Chondrocyte (in vitro differentiated cells): ENCODE measurements at places on chromosomes 1 and 21. TPM values are rescaled to one million over a fixed set of nuclear protein-coding genes. Genes with fewer than 3 reads are reported as not detected.

DNA sequence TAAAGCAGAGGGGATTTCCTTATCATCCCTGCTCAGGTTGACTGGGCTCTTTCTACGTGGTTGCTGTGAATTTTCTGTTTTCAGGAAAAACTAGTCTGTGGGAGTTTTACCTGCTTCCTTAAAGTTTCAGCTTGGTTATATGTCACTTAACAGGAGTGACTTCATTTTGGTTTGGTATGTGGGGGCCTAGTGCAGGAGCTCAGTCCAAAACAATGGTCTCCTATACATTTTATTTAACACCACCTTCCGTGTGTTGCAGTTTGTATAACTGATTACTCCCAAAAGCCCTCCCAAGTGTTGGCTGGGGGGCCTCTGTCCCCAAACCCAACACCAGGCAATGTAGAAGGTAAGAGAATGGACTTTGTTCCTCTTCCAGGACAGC is 5.3 kb downstream of the IL23R start:
- DNase-seq: no peak

DNA sequence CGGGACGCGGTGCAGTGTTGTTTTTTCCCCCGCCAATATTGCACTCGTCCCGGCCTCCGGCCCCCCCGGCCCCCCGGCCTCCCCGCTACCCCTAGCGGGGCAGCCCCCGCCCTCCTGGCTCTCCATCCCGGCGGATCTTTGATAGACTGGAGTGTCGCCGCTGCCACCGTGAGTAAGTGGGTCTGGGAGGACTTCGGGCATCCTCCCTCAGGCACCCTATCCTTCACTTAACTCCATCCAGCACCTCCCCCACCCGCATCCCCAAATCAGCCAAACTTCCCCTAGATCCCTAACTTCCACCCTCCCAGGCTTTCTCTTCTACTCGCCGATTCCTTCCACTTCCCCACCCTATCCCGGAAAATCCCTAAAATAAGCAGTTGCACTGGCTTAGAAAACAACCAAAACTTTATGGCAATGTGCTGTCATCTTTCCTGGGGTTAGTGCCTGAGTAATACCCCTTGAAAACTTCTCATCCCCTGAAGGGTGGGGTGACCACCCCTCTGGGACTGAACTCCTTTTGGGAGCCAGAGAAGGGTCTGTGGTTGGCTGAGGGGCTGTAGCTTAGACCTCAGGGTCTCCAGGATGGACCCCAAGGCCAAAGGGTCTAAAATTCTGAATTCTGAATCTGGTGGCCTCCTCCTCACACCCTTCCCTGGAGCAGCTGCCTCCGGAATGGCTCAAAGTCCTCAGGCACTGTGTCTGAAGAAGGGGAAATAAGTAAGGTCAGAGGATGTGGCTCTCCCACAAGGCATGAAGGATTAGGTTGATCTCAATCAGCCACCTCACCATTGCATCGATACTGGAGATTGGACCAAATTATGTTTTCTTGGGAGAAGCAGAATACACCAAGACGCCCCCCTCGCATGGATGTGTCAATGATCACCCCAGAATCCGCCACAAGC is 12.2 kb downstream of the THBS3 start:
- DNase-seq: peak; percentile 67

GRCh38 chr1:88289401-88290102 is 394.5 kb upstream of the PKN2 start:
- no peak for DNase-seq

DNA sequence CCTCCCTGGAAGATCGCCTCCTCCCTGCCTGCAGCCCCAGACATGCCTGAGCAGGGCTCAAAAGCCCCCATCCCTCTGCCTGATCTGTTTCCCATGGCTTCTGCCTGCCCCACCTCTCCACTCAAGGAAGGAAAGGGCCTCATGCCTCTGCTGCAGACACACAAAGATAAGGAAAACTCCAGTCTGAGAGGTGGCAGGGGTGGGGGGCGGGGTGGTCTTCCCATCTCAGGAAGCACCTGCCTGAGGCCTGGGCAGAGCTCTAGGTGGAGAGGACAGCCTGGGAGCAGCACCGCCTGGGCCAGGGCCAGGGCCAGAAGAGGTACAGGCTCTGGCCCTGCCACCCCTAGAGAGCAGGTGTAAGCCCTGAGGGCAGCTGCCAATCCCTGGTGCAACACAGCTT is 4.1 kb upstream of the GJB3 start:
- no peak for DNase-seq

DNA sequence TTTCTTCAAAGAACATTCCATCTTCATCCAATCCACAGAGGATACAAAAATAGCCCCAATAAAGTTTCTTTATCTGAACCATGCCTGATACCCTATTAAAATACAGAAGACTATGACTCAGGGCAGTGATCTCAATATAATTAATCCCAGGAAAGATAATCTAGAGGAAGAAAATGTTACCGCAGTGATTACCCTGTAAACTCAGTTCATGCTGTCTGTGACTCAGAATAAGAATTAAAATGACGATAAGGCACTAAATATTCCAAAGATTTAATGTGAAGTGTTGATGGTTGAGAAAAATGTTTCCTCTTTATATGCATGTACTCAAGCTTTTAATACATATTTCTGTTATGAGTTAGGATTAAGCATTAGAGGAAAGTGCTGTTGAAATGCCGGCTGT is 88.6 kb upstream of the LYPLAL1 start:
- DNase-seq: no peak

KRTAP20-3 gene
- not detected in 3 replicates for total RNA-seq

DNA sequence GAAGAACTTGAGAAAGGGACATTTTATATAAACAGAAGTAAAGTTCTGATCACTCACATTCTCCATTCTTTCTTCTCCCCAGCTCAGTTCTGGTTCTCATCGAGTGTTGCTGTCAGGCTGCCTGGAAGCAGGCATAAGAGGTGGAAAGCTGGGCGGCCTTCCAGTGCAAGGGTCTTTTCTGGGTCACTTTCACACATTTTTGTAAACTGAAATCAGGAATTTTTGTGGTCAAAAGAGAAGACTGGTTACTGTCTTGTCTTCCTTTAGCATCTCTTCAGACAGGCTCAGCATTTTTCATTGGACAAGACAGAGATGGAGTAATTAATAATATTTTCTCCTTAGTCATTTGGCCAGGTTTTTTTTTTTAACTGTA is 93.7 kb downstream of the CTH start:
- no peak for DNase-seq

OR11L1 gene
- total RNA-seq: not detected in 3 replicates

- no peak for DNase-seq
Observed at GRCh38 chr1:199307496-199308264, 668.8 kb downstream of the PTPRC start.

DNA sequence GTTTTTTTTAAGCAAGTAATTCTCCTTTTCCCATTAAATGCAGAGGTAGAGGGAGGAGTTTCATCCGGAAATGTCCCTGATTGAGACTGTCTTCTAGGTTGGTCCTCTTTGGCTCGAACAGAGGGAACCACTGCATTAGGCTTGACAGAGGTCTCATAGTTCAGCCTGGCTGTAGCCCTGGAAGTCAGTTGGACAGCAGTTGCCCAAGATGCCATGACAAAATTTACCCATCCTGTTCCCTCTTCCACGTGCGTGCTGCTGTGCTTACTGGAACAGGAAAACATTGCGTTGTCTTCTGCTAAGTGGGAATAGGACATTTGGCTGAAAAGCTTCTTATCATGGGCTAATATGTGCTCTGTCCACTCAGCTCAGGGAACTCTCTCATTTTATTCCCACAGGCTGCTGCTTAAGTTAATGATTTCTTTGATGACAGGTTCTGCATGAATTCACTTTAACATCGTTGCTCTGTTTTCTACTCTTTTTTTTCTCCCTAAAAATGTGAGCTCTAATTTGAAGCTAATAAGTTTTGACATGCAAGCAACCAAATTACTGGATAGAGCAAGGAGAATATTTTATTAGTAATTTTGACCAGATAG is 18.0 kb downstream of the KCNK1 start:
- DNase-seq: no peak

DNA sequence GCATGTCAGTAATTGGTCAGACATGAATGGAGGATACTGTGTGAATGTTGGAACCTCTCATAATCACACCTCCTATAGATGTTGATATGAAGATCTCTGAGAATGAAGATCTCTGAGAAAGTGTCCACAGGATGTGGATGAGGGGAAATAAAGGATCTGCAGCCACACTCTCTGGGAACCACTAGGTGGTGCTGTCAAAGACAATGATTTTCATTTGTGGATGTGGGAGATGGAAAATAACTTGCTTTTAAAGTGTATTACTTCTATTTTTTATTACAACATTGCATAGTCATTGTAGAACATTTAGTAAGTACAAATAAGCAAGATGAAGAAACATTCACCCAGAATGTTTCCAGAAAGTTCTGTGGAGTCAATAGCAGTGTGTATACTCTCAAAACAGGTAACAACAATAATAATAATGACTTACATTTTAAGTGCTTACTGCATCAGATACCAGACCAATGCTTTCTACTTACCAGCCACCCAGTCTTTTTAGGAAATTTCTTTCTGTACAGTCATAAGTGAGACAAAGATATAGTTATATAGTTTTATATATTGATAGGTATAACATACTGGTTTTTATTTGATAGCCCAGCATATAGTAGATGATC is 128.2 kb downstream of the ATG4C start:
- no peak for DNase-seq

MSH4 gene
- 0.20 to 0.48 TPM in 2 of 3 replicates, not detected in the other for total RNA-seq

ECM1 gene
- total RNA-seq: 3.6 to 9.1 TPM (median 8.2 TPM) in 3 replicates

SYTL1 gene
- total RNA-seq: 0.82 to 1.2 TPM (median 0.85 TPM) in 3 replicates

- DNase-seq: no peak
Observed at GRCh38 chr1:156884560-156885184, 8.8 kb upstream of the PEAR1 start.

GRCh38 chr1:201022493-201022819 is 1.1 kb downstream of the KIF21B start:
- no peak for DNase-seq
